Kasumi-1 (cell line): ENCODE measurements at places on chromosomes 11 and 22.

DNA sequence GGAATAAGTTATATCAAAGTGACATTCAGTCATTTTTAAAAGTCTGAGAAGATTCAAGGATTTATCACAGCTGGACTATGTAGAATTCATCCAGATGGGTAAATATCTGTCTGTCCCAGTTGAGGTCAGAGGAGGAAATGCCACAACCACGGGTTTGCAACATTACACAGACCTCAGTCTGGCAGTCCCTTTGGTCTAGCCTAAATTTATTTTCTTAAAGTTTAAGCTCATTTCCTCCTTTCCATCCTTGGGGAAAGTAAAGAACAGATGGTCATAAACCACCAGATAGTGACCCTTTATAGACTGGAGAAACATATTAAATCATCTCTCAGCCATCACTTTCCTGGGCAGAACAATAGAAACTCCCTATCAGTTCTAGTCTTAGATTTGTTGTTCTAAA, 238.4 kb upstream of the DDI1 start:
- peak; percentile 34 for DNase-seq

DNA sequence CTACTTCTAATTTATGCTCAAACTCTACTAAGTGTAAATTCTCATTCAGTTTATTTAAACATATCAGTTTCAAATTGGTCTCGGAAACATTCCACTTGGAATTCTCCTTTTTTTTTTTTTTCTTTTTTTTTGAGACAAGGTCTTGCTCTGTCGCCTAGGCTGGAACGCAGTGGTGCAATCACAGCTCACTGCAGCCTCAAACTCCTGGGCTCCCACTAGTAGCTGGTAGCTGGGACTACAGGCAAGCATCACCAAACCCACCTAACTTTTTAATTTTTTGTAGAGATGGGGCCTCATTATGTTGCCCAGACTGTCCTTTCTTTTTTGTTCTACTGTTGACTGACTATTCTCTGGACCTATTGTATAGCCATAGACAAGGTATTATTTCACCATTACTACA, 33.3 kb upstream of the CCDC81 start:
- no peak for DNase-seq

DNA sequence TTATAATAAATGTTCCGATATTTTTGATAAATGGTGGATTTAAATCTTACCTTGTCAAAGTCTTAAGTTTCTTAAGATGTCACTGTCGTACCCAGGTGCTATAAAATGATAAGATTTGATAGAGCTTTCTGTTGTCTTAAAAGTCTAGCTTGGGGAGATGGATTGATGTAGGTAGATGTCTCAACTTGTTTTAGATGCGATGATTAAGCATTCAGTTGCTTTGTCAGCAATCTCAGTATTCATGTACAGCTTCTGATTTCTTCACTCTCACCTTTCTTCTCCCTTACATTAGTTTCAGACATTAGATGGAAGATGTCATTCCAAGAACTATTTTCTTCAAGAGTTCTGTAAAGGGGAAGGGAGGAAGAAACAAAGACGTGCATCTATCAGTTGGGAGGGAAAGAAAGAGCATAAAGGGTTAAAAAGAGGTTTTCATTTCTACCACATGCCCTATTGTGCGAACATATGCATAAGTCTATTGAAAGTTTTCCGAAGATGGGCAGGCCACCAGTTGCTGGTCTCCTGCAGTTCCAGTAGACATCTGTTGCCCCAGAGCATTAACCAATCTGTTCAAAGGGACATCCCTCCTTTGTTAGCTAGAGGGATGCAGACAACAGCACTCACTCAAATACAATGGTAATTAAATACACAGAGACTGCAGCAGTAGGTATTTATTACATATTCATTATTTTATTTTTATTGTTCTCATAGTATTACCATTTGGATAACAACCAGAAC, 38.4 kb downstream of the ZC3H12C start:
- no peak for DNase-seq

DNA sequence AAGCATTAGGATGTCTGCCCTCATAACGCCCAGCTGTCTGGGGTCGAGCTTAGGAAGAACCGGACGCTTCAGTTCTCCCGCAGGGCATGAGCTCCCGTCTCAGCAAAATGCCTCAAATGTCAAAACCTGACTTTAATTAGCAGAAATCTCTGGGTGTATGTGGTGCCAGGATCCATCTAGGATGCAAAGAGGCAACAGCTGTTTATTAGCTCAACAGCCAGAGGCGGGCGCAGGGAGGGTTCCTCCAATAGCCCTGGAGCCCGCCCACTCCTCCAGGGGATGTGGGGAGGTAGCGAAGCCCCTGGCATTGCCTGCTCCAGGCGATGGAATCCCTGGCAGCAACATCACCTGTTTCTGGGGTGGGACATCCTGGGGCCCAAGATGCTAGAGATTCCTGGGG, 39.4 kb upstream of the RTL6 start:
- no peak for DNase-seq

- DNase-seq, result no peak
Observed at GRCh38 chr11:92295175-92296137, 70.8 kb downstream of the FAT3 start.

GRCh38 chr11:74020539-74020938, 11.7 kb upstream of the UCP3 start:
- DNase-seq, result peak; percentile 15

DNA sequence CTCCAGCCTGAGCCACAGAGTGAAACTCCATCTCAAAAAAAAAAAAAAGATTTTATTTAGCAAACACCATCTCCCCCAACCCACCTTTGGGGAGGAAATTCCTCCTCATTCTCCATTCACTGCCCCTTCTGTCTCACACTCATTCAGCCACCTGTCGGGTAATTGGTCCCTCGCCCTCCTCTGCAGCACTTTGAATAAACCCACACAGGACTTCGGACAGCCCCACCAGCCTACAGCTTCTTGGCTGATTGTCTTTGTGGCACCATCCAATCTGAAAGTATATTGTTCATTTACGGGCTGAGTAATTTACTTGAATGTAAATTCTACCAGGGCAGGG, 7.5 kb upstream of the GGA1 start:
- no peak for DNase-seq

DNA sequence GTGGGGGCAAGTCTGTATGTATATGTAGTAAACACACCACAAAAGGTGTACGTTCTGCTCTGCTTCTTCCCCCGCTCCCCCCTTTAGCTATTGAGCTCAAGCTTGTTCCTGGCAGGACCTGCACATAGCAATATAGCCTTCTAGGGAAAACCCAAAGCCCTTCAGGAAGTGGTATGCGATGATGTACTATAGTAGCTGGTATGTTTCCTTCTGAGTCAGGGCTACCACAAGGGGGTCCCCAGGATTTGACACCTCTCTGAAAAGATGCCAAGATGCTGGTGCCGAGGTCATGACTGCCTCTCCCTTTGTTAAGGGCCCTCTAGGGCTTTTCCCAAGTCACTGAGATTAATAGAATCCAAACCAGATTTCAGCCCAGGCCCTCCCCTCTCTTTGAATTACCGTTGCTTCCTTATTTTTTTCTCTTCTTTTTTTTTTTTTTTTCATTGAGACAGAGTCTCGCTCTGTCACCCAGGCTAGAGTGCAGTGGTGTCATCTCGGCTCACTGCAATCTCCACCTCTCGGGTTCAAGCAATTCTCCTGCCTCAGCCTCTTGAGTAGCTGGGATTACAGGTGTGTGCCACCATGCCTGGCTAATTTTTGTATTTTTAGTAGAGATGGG, 268.4 kb downstream of the ETS1 start:
- DNase-seq, result no peak

DNA sequence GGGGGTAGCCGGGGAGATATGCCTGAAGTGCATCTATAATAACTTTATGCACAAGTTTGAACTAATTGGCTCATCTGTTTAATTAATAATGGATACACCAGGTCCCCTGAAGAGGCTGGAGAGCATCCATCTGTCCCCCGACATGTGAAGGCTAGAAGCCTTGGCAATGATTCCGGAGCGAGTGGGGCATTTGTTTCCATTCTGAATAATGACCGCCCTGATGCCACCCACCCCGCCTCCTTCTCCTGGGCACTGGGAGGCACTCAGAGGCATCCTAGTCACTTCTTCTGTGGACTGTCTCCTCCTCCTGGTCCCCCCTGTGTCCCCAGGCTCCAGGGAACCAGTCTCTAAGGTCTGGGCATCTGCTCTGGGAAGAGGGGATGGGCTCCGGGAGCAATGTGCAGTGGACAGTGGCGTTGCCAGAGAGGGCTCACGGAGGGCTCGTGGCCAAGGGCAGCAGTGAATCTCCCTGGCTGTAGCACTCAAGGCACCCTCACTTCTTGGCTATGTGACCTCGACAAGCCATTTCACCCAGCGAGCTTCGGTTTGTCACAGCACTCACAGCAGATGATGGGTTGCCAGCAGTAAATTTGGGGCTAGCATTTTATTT, 64.7 kb downstream of the TSPAN18 start:
- DNase-seq, result no peak

GRCh38 chr11:65491614-65492386, 7.0 kb upstream of the MALAT1 start:
- DNase-seq, result no peak

- peak; percentile 51 for DNase-seq
Observed at GRCh38 chr11:111414267-111414931, 35.3 kb upstream of the POU2AF1 start.

- no peak for DNase-seq
Observed at GRCh38 chr11:7032692-7033091, 12.4 kb downstream of the NLRP14 start.

DNA sequence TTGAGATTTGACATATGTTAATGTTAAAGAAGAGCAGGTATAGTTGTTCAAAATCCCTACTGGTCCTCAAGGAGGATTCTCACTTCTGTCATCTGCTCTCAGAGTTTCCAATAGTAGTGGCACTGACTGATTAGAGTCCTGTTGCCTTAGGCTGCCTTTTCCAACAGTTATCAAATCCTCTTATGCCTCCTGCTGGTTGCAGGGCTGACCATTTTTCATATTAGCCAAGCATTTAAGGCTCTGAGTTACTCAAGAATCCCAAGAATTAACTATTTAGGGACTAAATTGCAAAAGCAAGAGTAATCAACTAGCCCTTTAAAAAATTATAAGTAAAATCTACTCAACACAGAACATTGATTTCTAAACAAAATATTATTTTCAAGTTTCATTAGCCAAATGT, 212.0 kb upstream of the CHORDC1 start:
- peak; percentile 25 for DNase-seq

- no peak for DNase-seq
Observed at GRCh38 chr22:40727070-40727963, 48.0 kb downstream of the MCHR1 start.

DNA sequence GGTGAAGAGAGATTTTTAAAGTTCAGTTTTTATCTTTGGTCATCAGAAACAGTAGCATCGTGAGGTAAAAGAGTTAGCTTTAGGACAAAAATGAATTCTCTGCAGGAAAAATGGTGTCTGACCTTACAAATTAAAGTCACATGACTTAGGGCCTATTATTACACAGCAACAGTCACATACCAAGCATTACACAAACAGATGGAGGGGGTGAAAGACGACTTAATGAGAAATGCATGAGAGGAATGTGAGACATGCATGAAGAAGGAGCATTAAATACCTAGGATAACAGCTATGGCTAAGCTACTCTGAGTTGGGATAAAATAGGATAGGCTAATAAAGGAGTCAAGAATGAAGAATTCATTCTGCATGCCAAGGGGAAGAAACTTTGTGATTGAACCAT, 77.5 kb downstream of the BLID start:
- no peak for DNase-seq

DNA sequence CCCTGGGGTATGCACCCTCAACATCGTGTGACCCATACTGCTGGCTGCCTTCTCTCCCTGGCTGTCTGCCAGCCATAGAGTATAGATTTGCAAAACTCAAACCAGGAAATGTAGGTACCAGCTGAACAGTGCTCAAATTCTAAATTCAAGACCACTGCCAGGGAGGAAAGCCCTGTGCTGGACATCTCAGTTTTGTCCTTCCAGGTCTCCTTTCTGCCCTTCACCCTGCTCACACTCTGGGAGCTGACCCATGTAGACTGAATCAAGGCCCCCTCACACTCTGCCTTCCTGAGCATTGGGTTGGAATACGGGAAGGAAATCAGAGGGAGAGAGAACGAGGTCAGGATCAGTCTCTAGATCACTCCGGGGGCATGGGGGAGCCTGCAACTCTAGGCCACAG, 12.4 kb upstream of the DRD2 start:
- no peak for DNase-seq

DNA sequence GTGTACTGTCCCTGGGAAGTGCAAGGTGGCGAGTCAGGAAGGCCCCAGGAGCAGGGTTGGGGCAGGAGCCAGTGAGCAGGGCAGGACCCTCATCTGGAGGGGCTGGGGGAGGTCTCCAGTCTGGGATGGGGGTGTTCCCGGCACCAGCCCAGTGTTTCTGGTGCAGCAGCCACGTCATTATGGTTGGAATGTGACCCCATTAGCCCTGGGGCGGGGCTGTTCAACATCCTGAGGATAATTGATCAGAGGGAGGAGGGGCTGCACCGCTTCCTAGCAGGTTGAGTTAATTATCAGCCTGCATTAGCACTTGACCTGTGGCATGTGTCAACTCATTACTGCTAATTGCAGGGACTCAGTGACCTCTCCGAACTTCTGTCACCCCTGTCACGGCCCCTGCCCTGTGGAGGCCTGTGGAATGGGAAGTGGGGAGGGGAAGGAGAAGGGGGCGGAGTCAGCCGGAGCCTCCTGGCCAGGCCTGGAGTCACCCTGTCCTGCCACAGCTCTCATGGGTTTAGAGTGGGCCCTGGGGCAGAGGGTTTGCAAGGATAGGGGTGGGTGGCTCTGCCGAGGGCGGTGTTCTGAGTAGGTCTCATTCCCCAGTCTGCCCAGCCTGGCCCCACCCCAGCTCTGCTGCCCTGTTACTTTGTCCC, 52.8 kb upstream of the CCDC188 start:
- no peak for DNase-seq

- peak; percentile 58 for DNase-seq
Observed at GRCh38 chr11:66336234-66337102, at the start of gene RIN1. Gene RIN1, minus strand, starts transcription at chr11:66336434. Its CDS starts 32 bp downstream, at chr11:66336402.

DNA sequence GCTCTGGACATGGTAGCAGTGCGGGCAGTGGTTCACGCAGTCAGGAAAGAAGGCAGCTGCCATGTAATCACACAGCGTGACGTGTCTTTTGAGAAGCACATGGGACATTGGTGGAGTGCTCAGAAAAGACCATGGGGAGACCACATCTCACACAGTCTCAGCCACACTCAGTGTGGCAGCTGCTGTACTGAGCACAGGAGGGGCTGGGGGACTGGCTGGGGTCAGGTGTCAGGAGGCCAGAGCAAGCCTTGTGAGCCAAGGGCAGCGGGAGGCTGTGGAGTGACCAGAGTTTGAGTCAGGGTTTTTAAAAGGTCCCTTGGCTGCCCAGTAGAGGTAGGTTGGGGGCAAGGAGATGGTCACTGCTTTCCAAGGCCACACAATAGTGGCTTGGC, 18.5 kb downstream of the CLDN5 start:
- DNase-seq, result no peak
